PC-9 (cell line): ENCODE measurements at places on chromosomes 2 and 18. TPM values are rescaled to one million over a fixed set of nuclear protein-coding genes. Genes with fewer than 3 reads are reported as not detected.

DNA sequence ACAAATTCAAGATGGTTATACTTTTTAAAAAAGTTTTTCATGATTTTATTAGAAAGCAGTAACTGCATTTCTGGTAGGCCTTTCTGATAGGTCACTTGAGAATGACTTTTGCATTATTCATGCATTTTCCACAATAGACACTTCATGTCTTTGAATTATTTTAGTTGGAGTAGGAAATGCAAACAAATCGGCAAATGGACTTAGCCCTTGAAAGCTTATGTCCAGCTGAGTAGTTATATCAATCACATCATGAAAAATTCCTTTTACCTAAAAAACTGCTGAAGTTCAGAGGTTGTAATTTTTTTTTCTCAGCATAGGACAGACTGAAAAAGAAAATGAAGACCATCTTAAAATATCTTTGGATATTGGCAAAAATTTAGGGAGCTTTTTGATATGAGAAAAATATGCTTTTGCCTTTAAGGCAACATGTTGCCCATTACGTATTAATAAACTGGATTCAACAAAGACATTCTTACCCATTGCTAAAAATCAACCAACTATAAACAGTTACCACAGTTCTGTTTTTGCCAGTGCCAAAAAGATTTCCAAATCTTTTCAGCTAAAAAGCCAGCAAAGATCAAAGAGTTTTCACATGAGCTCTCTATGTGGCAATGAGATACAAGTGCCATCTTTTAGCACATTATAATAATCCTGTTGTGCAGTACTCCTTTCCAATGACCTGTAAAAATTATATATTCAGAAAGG is 45.5 kb upstream of the FRZB start:
- no peaks in the 10 kb centered on the region for H3K27me3 ChIP-seq
- H3K4me3 ChIP-seq = no peak overlapping the region
- DNase-seq = no peak
- peaks cover 16% of the 10 kb centered on the region for H3K36me3 ChIP-seq
- peaks cover 19% of the 10 kb centered on the region for H3K4me1 ChIP-seq
- no peak overlapping the region for H3K27ac ChIP-seq

GRCh38 chr18:45635893-45636509 is 20.7 kb downstream of the SLC14A2 start:
- no peak overlapping the region for H3K4me3 ChIP-seq
- no peaks in the 10 kb centered on the region for H3K36me3 ChIP-seq

GRCh38 chr2:146908776-146909175 is 936.1 kb upstream of the ACVR2A start:
- no peaks in the 10 kb centered on the region for H3K27me3 ChIP-seq
- H3K27ac ChIP-seq = no peak overlapping the region
- H3K36me3 ChIP-seq = no peaks in the 10 kb centered on the region
- no peak overlapping the region for H3K4me3 ChIP-seq
- H3K4me1 ChIP-seq = no peaks in the 10 kb centered on the region
- DNase-seq = no peak

DNA sequence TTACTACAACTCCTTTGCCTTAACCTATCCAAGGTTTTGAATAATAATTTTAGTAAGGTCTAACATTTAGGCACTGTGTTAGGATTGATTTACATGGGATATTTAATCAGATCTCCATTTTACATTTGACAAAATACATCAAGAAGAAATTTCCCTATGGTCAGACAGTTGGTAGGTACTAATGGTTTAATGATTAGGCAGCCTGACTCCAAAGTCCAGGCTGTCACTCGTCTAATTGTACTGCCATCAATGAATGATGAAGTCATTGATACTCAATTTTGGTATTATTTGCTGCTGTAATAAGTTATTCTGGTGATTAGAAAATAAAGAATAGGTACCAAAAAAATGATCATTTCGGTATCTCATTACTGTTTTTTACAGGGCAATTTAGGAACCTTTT is 14.1 kb downstream of the BBS5 start:
- H3K36me3 ChIP-seq = no peaks in the 10 kb centered on the region
- no peak overlapping the region for H3K27ac ChIP-seq
- H3K4me1 ChIP-seq = no peaks in the 10 kb centered on the region
- no peaks in the 10 kb centered on the region for H3K27me3 ChIP-seq

- H3K36me3 ChIP-seq = no peaks in the 10 kb centered on the region
- DNase-seq = no peak
- H3K4me1 ChIP-seq = no peaks in the 10 kb centered on the region
- no peak overlapping the region for H3K4me3 ChIP-seq
- H3K27ac ChIP-seq = no peak overlapping the region
Observed at GRCh38 chr2:48240912-48241311, 289.0 kb upstream of the STON1 start.

DNA sequence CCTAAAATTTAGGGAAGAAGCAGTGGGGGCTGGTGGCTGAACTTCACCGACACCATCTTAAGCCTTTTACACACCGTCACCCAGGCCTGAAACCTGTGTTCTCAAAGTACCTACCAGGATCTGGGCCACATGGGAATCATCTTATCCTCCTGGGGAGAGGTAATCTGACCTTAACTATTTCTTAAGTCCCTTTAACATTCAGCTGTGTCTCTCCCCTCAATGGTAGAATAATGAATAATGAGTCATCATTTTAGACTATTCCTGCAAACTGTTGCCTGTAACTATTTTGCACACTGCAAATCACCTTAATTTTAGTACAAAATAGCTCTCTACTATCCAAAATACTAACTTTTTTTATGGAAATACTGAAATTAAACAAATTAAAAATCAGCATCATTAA is 149.4 kb upstream of the KLF7 start:
- H3K4me1 ChIP-seq = peaks cover 27% of the 10 kb centered on the region
- H3K27ac ChIP-seq = no peak overlapping the region
- no peak overlapping the region for H3K4me3 ChIP-seq
- H3K36me3 ChIP-seq = no peaks in the 10 kb centered on the region
- H3K27me3 ChIP-seq = no peaks in the 10 kb centered on the region

GRCh38 chr2:24448797-24449196 is 42.3 kb upstream of the NCOA1 start:
- no peak overlapping the region for H3K4me3 ChIP-seq
- no peaks in the 10 kb centered on the region for H3K4me1 ChIP-seq
- H3K27ac ChIP-seq = no peak overlapping the region
- no peaks in the 10 kb centered on the region for H3K27me3 ChIP-seq

- H3K27ac ChIP-seq = no peak overlapping the region
- no peak for DNase-seq
- no peak overlapping the region for H3K4me3 ChIP-seq
- no peaks in the 10 kb centered on the region for H3K27me3 ChIP-seq
- H3K36me3 ChIP-seq = no peaks in the 10 kb centered on the region; the same call in 1 of the 2 replicates
- peaks cover 10% of the 10 kb centered on the region for H3K4me1 ChIP-seq
Observed at GRCh38 chr2:239065962-239066361, 218.1 kb downstream of the TWIST2 start.

SP140 gene
- total RNA-seq = 0.58 and 0.83 TPM in 2 replicates

DNA sequence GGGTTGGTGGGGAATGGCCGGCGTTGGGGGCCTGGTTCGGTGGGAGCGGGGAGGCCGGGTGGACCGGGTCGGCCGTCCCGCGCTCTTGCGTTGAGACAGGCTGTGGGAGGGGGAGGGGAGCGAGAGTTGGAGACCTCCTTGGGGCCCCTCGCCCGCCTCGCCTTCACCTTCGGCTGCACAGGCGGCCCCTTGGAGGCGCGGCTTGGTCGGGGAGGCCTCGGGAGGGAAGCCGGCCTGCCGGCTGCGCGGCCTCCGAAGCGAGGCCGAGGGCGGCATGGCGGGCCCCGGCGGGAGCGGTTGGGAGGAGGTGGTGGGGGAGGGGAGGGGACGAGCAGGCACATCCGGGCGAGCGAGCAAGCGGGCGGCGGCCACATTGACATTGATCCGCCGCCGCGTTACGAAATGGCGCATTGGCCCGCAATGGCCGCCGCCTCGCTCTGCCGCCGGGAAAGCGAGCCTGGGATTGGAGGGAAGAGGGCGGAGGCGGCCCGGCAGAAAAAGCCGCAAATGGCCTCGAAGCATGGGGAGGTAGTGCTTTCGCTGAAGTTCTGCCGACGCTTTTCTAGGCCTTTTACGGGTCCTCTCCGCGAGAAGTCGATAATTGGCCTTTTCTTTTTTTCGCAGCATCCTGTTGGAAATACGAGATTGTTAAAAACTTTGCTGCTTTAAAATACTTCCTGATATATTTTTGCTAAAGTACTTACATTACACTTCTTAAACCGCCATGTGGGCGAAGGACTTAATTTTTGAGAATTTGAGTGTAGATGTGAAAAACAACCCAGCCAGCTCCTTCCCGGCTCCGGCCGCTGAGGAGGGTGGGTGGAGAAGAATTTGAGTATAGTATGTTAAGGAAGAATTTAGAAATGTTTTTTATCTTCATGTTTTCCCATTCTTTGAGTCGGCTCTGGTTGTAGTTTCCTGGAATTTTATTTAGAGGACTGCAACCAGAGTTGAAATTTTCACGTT is 580 bp downstream of the HNRNPA3 start:
- H3K27me3 ChIP-seq = no peaks in the 10 kb centered on the region
- H3K4me3 ChIP-seq = peak overlapping the region; percentile 76
- H3K4me1 ChIP-seq = peaks cover 30% of the 10 kb centered on the region
- DNase-seq = peak; percentile 91
- peak overlapping the region; percentile 97 for H3K27ac ChIP-seq

GALR1 gene
- total RNA-seq = not detected in 2 replicates

COL6A3 gene
- 0.57 and 0.75 TPM in 2 replicates for total RNA-seq

DNA sequence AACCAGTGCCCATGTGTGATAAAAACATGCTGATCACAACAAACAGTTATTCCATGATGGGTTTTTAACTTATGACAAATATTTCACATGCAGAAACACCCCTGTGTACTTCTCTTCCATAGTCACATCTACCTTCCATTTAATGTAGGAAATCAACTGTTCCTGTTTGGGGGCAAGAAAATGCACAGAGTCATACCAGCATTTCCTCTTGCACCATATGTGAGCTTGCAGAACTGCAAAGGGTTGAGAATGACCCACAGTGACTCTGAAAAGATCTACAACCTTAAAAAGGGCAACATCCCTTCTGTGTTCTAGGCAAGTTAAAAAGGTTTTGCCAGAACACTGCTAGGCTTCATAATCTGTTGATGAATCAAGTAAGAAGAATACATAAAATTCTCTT is 9.9 kb downstream of the BMP10 start:
- H3K4me3 ChIP-seq = no peak overlapping the region
- no peak overlapping the region for H3K27ac ChIP-seq
- no peaks in the 10 kb centered on the region; the same call in 1 of the 2 replicates for H3K27me3 ChIP-seq
- no peaks in the 10 kb centered on the region for H3K36me3 ChIP-seq
- DNase-seq = no peak

TNS1 gene
- total RNA-seq = 5.5 and 6.0 TPM in 2 replicates

NEB gene
- 0.15 TPM in 1 of 2 replicates, not detected in the other for total RNA-seq

DNA sequence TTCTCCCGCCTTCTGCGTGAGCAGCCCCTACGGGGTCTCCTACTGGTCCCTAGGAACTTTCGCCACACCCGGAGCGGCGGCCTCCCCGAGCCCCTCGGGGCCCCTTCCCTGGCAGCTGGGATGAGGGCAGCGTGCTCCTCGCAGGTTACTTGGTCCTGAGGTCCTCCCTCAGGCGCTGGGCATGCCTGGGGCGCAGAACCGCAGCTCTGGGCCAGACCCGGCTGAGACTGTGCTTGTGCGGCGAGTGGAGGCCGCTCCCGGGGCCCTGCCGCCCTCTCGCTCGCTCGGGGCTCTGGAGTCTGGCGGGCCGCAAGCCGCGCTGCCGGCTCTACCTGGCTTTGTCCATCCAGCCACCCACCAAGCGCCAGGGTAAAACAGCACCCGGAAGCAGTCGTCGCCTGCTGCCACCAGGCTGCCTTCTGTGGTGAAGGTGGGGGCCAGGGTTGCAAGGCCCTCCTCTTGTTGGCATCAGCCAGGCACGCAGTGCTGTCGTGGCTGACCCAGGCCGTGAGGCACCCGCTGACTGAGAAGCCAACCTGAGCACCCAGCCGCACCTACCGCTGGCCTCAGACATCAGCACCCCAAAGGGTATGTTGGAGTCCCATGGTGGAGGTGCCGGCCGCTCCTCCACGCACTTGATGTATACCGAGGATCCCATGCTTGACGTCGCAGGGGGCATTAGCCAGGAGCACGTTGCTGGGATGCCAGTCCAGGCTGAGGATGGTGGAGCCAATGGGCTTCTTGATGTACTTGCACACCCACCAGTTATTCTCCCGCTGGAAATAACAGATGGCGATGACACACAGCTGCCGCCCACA is 46.1 kb upstream of the PTH2R start:
- peaks cover 18% of the 10 kb centered on the region for H3K4me1 ChIP-seq
- no peak for DNase-seq
- no peaks in the 10 kb centered on the region for H3K36me3 ChIP-seq
- H3K27me3 ChIP-seq = no peaks in the 10 kb centered on the region
- no peak overlapping the region for H3K4me3 ChIP-seq

GRCh38 chr2:237324837-237325236 is 89.1 kb downstream of the COL6A3 start:
- no peak overlapping the region for H3K27ac ChIP-seq
- H3K4me1 ChIP-seq = no peaks in the 10 kb centered on the region
- H3K36me3 ChIP-seq = no peaks in the 10 kb centered on the region
- no peaks in the 10 kb centered on the region; the same call in 1 of the 2 replicates for H3K27me3 ChIP-seq
- no peak overlapping the region for H3K4me3 ChIP-seq

- no peak overlapping the region for H3K4me3 ChIP-seq
- no peak for DNase-seq
- H3K36me3 ChIP-seq = no peaks in the 10 kb centered on the region
- H3K4me1 ChIP-seq = peaks cover 17% of the 10 kb centered on the region
- no peaks in the 10 kb centered on the region for H3K27me3 ChIP-seq
- H3K27ac ChIP-seq = no peak overlapping the region
Observed at GRCh38 chr2:41896186-41896846, 151.5 kb upstream of the PKDCC start.

DNA sequence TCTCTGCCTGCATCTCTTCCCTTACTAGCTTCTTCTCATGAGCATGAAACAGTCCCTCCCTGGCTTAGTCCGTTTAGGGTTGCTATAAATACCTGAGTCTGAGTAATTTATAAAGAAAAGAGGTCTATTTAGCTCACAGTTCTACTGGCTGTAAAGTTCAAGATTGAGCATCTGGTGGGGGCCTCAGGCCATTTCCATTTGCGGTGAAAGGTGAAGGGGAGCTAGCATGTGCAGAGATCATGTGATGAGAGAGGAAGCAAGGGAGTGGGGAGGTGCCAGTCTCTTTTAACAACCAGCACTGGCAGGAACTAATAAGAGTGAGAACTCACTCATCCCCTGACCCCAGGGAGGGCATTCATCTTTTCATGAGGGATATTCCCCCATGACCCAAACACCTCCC is 26.8 kb downstream of the RHBDD1 start:
- DNase-seq = no peak
- no peak overlapping the region for H3K27ac ChIP-seq
- no peaks in the 10 kb centered on the region for H3K36me3 ChIP-seq
- no peaks in the 10 kb centered on the region for H3K27me3 ChIP-seq
- H3K4me3 ChIP-seq = no peak overlapping the region

DPP4 gene
- 0.35 and 0.48 TPM in 2 replicates for total RNA-seq
